ENCODE measurements at places on chromosomes 5 and 9.

GRCh38 chr5:61667525-61668218 lies 335.6 kb downstream of the ZSWIM6 start:
- DNase-seq: no peak
- peaks cover 21% of the 10 kb centered on the region for H3K4me1 ChIP-seq
- no peaks in the 10 kb centered on the region for H3K36me3 ChIP-seq
- no peak overlapping the region for H3K4me3 ChIP-seq

DNA sequence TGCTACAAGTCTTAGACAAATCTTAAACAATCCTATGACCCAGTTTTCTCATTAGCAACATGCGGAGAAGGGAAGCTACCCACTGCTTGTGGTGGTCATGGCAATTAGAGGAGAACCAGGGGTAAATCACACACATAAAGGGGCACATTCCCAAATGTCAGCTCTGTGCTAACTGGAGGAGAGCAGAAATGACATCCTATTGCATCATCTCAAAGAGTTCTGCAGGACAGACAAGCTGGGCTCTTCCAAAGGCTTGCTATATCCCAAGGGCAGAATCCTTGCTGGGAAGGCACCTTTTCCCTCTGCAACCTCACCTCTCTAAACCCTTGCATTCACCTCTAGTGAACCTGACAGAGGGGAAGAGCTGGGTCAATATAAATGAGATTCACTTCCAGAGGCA lies 17.0 kb upstream of the WWC1 start:
- no peak overlapping the region for H3K27ac ChIP-seq
- H3K4me3 ChIP-seq: no peak overlapping the region
- no peaks in the 10 kb centered on the region for H3K36me3 ChIP-seq
- DNase-seq: no peak
- peaks cover 13% of the 10 kb centered on the region for H3K27me3 ChIP-seq

DNA sequence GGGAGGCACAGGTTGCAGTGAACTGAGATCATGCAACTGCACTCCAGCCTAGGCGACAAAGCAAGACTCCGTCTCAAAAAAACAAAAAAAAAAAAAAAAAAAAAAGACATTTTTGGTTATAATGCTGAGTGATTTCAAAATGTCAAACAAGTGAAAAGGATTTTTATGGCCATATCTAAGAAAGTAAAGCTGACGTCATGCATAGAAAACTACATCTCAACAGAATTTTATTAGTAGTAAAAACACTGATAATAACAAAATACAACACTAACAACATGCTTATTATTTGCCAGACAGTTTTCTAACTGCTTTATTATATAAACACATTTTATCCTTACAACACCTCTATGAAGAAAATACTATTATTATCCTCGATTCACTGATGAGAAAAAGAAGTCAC lies 833.0 kb upstream of the WWC1 start:
- no peak overlapping the region for H3K4me3 ChIP-seq
- no peak overlapping the region for H3K27ac ChIP-seq
- H3K4me1 ChIP-seq: peaks cover 22% of the 10 kb centered on the region

- DNase-seq: no peak
- H3K4me1 ChIP-seq: no peaks in the 10 kb centered on the region
- H3K4me3 ChIP-seq: no peak overlapping the region
- H3K36me3 ChIP-seq: no peaks in the 10 kb centered on the region
Measured at GRCh38 chr9:36749461-36749860, 176.8 kb downstream of the MELK start.

DNA sequence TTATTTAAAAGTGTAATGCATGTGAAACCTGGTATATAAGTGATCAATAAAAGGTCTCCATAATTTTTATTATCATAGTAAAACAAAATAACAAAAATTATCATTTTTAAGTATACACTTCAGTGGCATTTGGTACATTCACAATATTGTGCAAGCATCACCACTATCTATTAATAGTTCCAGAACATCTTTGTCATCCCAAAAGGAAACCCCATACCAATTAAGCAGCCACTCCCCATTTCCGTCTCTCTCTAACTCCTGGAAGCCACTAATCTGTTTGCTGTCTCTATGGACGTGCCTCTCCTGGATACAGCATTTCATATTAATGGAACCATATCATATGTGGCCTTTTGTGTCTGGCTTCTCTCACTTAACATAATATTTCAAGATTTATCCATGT lies 7.6 kb downstream of the OLFML2A start:
- peaks cover 4% of the 10 kb centered on the region for H3K4me1 ChIP-seq
- H3K4me3 ChIP-seq: no peak overlapping the region
- peak overlapping the region; percentile 28 for H3K27ac ChIP-seq
- no peak for DNase-seq
- H3K27me3 ChIP-seq: peaks cover 4% of the 10 kb centered on the region

DNA sequence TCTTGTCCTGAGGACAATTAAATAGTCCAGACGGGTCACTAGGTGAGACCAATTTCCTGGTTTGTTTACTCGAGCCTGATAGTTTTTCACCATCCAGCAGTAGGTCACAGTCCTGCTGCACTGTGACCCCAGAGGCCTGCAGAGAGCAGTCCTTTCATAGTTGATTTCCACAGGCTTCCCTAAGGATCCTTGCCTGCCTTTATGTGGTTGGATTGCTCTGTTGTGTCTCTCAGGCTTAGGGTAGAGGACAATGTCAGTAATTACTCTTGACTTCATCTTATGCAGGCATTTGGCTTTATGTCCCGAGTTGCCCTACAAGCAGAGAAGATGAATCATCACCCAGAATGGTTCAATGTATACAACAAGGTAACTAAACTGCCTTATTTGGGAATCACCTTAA lies 9.0 kb upstream of the CATSPER3 start:
- H3K27ac ChIP-seq: no peak overlapping the region
- H3K4me3 ChIP-seq: no peak overlapping the region
- peaks cover 8% of the 10 kb centered on the region for H3K36me3 ChIP-seq
- no peak for DNase-seq
- no peaks in the 10 kb centered on the region for H3K27me3 ChIP-seq
- peaks cover 13% of the 10 kb centered on the region for H3K4me1 ChIP-seq

DNA sequence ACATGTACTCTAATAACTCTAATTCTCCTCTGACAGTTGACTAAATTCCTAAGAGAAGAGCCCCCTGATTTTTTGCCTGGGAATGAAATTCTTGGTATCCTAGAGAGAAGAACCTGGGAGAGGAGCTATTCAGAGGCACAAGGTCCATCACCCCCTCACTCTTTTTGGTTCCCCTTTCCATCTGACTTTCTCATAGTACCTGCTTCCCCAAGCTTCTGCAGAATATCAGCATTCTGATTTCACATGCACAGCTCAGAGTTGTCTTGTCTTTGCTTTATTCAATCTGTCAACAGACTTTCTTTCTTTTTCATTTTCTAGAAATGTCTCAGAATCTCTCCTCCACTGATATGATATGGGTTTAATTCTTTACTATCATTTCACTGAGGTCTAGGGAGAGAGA lies 141.5 kb upstream of the FBXL17 start:
- H3K27ac ChIP-seq: no peak overlapping the region
- no peak for DNase-seq
- H3K27me3 ChIP-seq: no peaks in the 10 kb centered on the region
- H3K4me1 ChIP-seq: peaks cover 4% of the 10 kb centered on the region

DNA sequence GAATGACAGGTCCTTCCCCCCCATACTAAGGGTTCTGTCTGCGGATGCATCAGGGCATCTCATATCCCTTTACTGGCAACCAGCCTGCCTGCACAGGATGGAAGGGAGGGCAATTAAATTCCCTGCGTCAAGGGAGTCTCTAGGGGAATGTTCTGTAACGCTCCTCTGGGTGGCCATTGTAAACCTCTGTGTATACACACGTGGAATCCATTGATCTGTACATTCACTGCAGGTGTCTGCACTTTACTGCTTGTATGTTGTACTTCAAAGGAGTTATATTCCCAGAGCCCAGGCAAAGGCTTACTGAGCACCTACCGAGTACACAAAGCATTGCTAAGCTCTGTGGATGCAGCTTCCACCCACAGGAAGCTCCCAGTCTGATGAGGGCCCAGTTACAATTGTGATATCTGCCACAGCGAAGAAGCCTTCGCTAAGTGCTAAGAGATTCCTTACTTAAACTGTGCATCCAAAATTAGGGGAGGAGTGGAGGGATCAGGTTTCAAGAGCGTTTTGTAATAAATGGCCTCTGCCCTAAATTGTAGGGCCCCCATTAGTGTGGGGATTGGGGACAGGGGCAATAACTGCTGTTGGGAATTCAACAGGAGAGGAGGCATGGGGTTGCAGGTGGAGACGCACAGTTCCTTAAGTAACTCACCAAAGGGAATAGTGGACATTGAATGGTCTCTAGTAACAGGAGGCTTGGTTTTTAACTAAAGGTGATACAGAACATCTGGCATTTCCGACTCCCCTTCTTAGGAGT lies 1.5 kb upstream of the RETREG1 start:
- H3K4me1 ChIP-seq: peaks cover 8% of the 10 kb centered on the region
- H3K36me3 ChIP-seq: no peaks in the 10 kb centered on the region
- peaks cover 19% of the 10 kb centered on the region for H3K27me3 ChIP-seq
- no peak overlapping the region for H3K27ac ChIP-seq

GRCh38 chr5:133240425-133241091 lies 188.7 kb downstream of the HSPA4 start:
- no peak overlapping the region for H3K27ac ChIP-seq
- no peaks in the 10 kb centered on the region for H3K36me3 ChIP-seq
- peaks cover 10% of the 10 kb centered on the region for H3K4me1 ChIP-seq
- H3K4me3 ChIP-seq: no peak overlapping the region
- DNase-seq: no peak
- no peaks in the 10 kb centered on the region for H3K27me3 ChIP-seq

Data from neural crest cell (in vitro differentiated cells).